ENCODE measurements at places on chromosomes 3 and 15. TPM values are rescaled to one million over a fixed set of nuclear protein-coding genes. Genes with fewer than 3 reads are reported as not detected.
A peak's percentile ranks its signal among the peaks of the same experiment; 100 is the strongest.

The NR1I2 gene
- total RNA-seq: 0.27 TPM

The SLTM gene
- 85.9 TPM for total RNA-seq

The RASGRP1 gene
- total RNA-seq: 120 TPM

The CMTM8 gene
- total RNA-seq: 8.1 TPM

GRCh38 chr15:43107751-43108150 lies 1.9 kb upstream of the UBR1 start:
- no peak for DNase-seq

DNA sequence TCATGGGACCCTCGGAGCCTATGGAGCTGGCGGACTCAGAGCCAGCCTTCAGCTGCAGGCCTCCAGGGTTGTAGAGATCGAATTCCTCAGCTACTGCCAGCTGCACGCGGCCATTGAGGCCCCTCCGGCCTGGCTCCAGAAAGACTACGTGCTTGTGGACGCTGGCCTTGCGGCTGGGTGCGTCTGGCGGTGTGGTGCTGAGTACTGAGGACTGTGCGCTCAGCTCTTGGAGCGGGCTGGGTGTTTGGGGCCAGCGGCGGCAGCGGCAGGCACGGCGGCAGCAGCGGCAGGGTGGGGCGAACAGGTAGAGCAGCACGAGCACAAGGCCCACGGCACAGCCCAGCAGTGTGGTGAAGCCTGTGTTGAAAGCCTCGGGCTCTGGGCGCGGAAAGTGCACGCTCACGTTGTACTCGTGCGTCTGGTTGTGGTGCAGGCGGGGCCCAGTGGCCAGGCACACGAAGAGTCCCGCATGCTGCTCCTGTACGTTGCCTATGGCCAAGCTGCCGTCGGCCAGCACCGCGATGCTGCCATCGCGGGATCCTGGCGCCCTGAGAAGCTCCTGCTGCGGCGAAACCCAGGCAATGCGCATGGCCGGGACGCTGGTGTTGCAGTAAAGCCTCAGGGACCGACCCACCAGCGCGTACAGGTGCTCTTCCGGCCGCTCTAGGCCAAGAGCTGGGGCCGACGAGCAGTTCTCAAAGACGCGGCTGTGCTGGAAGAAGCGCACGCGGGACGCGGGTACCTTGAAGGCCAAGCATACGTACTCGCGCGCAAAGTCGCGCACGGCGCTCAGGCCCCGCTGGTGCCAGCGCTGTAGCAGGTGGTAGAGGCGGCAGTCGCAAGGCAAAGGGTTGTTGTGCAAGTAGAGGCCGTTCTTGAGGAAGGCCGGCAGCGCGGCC lies 1.3 kb downstream of the AMIGO3 start:
- DNase-seq: no peak

DNA sequence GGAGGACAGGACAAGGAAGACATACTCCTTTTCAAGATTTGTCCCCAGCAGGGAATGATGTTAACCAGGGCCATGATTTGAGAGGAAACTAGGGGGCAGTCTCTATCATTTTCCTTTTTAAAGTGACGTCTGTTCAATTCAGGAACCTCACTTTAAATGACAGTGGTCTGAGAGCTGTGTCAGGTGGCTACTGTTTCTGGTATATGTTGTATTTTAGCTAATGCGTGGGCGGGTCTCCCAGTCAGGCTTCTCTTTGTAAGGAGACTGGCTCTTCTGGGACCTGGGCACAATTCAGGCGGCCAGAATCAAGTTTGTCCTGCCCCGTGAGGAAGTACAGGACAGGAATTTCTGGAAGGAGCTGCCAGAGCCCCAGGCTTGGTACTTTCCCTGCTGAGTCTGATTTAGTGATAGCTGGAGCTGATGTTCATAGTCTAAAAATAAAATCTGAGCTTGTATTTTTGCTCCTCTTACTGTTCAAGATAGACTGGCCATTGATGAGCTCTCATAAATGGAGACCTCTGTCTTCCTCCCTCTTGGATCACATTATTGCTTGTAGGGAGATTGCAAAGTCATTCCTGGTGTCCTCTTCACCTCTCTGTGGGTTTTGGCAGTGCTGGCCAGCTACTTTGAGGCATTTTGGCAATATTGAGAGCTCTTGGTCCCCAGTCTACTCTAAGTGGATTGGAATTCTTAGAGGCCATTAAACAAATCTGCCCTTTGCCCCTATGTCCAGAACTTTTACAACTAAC lies 25.6 kb downstream of the SQOR start:
- no peak for DNase-seq

- peak; percentile 30 for DNase-seq
Observed at GRCh38 chr3:119580067-119580760, 922 bp downstream of the ADPRH start.

GRCh38 chr3:122189357-122189756 lies 5.9 kb downstream of the CASR start:
- DNase-seq: no peak

GRCh38 chr3:84692261-84692660 lies 266.5 kb upstream of the CADM2 start:
- no peak for DNase-seq

DNA sequence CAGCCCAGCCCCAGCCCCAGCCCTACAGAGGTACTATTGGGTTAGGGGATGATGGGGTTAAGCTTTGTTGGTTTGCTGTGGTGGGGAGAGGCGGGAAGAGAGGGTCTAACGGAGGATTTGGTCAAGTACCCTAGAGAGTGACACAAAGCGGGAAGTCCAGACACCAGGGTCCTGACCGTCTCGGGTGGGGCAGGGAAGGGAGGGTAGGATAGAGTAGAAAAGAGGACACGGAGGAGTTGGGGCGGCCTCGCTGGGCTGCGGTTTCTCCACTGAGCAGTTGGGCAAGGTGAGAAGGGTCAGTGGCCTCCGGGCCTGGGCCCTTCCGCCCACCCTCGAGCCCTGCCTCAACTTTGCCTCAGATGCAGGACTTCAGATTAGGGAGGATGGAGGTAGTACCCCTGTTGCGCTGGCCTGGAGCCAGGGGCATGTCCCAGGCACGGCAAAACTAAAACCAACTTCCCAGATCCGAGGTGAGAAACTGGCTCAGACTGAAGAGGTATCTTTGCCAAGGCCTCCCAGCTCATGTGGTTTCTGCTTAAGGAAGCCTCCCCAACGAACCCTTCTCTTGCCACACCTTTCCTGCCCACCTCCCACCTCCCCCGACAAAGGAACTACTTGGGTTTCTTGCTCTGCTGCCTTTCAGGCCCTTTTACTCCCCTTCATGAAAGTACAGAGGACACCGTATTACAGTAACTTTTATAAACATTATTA lies 551 bp downstream of the PML start:
- DNase-seq: peak; percentile 39

DNA sequence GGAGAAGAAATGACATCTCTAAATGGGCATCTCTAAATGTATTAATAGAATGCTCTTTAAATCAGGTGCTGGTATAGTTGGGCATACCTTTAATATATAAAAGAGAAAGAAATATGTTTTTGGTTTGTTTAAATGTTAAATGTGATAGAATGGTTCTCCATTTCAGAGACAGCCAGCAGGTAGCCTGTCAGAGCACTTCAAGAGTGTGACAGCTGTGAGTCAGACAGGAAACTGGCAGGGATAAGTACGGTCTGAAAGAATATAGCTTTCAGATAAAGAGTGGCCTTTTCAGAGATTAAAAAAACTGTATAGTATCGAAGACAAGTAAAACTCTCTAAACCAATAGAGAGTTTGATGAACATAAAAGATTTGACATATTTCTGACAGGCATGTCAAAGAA lies 654.1 kb downstream of the IGSF11 start:
- no peak for DNase-seq

Data from activated CD4-positive, alpha-beta T cell treated with anti-CD3 and anti-CD28 coated beads for 36 hours (primary cell).